ENCODE measurements at places on chromosomes 12 and 14.
A peak's percentile ranks its signal among the peaks of the same experiment; 100 is the strongest.

- DNase-seq, result peak; percentile 24
Observed at GRCh38 chr12:5904969-5905368, 40.1 kb downstream of the ANO2 start.

GRCh38 chr14:92985521-92985920 is 62.6 kb downstream of the CHGA start:
- no peak for DNase-seq

DNA sequence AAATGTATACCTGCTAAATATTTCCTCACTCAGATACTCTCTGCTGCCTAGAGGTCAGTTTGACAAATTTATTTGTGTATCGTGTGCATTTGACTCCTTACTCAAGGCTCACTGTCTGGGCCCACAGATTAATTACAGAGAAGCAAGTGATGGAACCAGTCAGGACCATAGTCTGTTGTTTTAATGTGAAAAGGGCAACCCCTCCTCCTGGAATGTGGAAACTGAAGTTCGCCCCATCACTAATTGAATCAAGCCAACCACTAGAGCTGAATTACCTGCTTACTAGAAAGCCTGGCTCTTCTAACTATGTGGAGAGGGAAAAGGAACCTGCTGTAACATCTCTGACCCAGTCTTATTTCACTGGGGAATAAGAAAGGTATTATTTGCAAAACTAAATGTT is 199.9 kb upstream of the KRR1 start:
- DNase-seq, result no peak

GRCh38 chr14:76334316-76334715 is 41.6 kb upstream of the ESRRB start:
- DNase-seq, result no peak

DNA sequence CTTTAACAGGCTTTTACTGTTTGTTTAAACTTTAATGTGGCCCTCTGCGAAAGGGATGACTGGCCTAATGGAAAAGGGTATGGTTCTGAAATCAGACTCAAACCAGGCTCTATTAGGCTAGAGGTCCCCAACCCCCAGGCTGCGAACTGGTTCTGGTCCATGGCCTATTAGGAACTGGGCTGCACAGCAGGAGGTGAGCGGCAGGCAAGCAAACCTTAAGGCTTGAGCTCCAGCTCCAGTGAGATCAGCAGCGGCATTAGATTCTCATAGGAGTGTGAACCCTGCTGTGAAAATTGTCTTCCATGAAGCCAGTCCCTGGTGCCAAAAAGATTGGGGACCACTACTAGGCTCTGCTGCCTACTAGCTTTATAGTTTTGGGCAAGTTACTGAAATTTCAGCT is 11.1 kb downstream of the GALNT4 start:
- DNase-seq, result no peak

GRCh38 chr12:93186131-93186530 is 191.6 kb upstream of the NUDT4 start:
- DNase-seq, result no peak

- no peak for DNase-seq
Observed at GRCh38 chr12:96398424-96399119, 1.7 kb downstream of the CDK17 start.

DNA sequence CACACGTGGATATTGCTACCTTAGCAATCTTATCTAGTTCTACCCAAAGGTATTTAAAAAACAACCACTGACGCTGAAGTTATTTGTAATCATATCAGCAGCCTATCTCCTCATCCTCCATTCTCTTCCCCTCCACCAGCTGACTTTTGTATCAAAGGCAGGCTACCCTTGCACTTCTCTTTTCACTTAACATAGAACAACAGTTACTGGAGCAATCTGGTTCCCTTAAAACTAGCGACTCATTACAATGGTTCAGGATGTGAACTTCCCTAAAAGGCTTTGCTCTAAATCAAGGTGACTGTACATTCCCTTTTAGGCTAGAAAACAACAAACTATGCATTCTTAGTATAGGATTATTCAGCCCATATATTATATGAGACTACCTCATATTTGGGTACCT is 404.7 kb downstream of the APAF1 start:
- no peak for DNase-seq

GRCh38 chr14:96838449-96838848 is 41.3 kb downstream of the VRK1 start:
- DNase-seq, result no peak

GRCh38 chr12:26299751-26300150 is 104.4 kb downstream of the SSPN start:
- DNase-seq, result no peak

DNA sequence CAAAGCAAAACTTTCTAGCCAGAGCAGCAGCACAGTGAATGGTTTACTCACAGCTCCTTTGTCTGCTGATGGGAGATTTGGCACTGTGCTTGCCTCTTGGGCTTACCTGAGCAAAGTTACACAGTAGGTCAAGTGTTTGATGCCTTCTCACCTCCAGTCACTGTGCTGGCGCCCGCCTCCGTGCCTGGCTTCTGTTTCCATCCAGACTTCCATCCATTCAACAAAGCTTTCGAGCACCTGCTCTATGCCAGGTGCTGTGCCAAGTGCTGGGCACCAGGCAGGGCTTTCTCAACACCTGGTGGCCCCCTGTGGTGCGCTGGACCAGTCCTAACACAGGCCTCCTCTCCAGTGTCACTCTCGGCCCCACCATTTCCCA is 199.2 kb upstream of the EEA1 start:
- no peak for DNase-seq

DNA sequence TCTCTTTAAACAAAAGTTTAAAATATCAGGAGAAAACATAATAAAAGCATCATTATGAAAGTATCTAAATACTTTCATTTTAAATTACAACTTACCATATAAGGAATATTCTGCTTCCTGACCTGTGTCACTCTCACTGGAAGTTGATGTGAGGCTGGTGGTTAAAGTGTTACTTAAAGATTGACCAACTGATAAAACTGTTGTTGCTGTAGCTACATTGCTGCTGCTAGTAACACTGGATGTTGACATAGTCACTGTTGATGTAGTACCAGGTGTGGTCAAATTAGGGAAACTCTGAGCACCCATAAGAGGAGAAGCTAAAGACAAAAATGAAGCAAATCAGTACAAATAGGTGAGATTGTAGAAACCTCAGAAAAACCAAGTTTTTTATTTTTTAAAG is 79.9 kb downstream of the HECTD1 start:
- no peak for DNase-seq

DNA sequence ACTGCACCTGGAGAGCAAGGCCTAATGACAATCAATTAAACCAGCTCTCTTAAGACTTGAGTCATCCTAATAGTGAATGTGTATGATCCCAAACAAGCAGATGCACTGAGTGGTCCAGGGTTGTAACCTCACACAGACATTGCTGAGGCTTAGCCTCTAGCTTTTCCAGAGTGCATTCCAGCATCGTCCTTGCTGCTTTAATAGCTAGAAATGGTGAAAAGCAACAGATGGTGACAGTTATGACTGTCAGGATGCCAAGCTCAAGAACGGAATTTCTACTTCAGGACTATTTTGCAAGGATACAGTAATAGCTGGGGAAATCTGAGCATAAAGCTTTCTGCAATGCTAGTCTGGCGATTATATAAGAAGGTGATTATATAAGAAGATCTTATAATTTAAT is 34.6 kb downstream of the PTPRR start:
- DNase-seq, result no peak

- no peak for DNase-seq
Observed at GRCh38 chr14:91175291-91176201, 61.7 kb downstream of the DGLUCY start.

- no peak for DNase-seq
Observed at GRCh38 chr12:128662101-128662500, 161.7 kb downstream of the SLC15A4 start.

DNA sequence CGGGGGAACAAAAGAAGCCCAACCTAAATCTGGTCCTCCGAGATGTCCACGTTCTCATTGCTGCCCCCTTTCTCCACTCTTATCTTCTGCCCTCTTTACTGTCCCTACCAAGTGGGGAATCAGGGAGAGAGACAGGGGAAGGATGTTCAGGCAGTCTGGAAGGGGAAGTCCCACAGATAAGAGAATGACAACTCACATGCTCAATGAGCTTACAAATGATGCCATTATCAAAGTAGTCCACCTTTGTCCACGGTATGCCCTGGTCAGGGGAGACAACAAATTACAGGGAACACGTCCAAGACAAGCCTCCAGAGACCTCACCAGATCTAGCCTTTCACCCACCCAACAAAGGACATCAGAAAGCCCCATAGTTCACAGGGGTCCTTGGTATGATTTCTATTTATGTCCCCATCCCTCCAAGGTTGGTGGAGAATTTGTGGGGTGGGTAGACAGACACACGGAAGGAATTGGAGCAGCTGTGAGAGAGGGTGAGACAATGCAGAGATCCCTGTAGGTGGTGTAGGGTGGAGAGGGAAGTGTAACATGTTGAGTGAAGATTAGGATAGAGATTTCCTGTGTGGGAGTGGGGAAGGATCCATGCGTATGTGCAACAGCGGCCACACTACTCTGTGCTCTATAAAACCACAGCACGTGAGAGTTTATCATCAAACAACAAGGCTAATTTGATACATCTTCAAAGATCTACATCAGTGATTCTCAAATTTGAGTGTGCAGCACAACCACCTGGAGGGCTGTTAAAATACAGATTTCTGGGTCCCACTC is 10.7 kb downstream of the MYO1A start:
- no peak for DNase-seq

DNA sequence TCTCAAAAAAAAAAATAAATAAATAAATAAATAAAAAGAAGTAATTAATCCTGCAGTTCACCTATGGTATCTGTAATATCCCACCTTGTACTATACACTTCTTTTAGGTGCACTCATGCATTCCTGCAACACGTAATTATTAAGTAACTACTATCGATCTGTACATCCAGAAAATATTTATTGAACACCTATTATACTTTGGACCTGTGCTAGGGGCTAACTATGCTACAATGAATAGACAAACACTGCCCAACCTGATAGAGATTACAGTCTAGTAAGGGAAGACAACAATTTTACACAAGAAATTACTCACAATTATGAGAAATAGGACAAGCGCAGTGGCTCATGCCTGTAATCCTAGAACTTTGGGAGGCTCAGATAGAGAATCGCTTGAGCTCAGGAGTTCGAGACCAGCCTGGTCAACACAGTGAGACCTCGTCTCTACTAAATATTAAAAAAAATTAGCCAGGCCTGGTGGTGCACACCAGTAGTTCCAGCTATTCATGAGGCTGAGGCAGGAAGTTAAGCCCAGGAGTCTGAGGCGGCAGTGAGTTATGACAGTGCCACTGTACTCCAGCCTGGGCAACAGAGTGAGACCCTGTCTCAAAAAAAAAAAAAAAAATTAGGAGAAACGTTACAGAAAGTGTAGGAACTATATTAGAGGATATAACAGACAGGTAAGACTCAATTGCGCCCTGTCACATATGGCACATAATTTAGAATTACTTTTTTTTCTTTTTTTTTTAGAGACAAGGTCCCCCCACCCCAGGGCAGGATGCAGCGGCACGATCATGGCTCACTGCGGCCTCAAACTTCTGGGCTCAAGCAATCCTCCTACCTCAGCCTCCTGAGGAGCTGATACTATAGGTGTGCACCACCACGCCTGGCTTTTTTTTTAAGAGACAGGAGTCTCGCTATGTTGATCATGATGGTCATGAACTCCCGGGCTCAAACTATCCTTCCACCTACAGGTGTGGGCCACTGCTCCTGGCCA is 1.2 kb downstream of the NRDE2 start:
- no peak for DNase-seq

DNA sequence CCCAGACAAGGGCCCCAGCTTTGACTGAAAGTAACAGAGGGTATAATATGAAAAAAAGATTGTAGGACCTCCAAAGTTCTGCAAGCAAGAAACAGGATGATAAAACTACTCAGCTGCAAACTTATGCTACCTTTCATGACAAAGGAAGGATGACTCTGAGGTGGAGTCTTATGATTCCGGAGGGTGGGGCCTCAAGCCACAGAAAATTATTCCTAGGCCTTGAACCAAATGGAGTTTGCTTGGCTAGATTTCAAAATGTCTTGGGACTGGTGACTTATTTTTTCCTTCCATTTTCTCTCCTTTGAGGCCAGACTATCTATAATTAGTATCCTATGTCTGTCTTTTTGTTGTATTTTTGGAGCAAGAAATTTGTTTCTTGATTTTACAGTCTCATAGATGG is 336.4 kb downstream of the LRIG3 start:
- no peak for DNase-seq

DNA sequence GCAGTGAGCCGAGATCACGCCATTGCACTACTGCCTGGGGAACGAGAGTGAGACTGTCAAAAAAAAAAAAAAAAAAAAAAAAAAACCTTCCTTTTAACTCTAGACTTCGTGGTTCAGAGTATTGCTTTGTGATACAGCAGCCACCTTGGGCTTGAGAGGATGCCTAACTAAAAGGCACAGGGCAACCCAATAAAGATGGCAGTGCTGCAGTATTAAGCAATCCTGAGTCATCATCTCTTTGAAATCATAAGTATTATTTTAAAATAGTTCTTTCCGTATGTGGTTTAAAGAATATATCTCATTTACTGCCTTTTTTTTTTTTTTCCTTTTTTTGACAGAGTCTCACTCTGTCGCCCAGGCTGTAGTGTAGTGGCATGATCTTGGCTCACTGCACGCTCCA is 116.1 kb downstream of the PLEKHA5 start:
- DNase-seq, result no peak

DNA sequence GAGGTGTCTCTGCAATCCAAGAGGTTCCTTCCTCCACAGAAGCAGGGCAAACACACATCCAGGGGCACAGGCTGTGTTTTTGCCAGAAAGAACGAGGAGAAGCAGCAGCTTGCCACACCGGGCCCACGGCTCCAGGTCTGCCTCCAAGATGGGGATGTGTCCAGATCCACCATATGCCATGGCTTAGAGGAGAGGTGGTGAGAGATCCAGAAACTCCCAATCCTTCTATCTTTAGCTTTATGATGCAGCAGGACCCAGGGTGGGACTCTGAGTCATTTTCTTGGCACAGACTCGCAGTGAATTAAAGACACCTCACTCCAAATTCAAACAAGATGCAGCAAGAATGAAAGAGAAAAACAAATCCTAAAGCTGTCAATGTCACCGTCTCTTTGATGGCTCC is 481.4 kb upstream of the TMEM132C start:
- DNase-seq, result no peak

DNA sequence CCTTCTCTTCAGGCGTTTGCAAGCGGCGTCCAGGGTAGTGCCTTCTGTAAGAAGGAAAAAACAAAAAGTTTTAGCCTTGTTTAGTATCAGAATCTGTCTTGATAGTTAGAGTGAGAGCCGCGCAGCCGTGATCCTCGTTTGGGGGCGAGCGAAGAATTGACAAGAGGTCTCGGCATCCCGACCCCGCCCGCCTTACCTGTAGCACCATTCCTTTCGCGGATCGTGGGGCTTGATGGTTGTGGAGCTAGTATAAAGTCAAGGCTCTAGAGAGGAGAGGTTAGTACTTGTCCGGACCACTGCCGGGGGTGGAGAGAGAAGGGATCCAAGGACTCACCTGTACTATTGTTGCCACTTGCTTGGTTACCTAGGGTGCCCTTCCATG is 494 bp downstream of the TMTC3 start:
- peak; percentile 45 for DNase-seq

- DNase-seq, result no peak
Observed at GRCh38 chr14:103499709-103500108, 22.9 kb downstream of the CKB start.

GRCh38 chr12:111444925-111445725 is 39.4 kb downstream of the SH2B3 start:
- peak; percentile 54 for DNase-seq

Measured in ureter (tissue), 1 donor.